Fibroblast of villous mesenchyme (primary cell): ENCODE measurements at places on chromosomes 7 and 10. TPM values are rescaled to one million over a fixed set of nuclear protein-coding genes. Genes with fewer than 3 reads are reported as not detected.

- DNase-seq = peak; percentile 10
Measured at GRCh38 chr10:47457528-47457820, 26.4 kb downstream of the ANXA8 start.

DNA sequence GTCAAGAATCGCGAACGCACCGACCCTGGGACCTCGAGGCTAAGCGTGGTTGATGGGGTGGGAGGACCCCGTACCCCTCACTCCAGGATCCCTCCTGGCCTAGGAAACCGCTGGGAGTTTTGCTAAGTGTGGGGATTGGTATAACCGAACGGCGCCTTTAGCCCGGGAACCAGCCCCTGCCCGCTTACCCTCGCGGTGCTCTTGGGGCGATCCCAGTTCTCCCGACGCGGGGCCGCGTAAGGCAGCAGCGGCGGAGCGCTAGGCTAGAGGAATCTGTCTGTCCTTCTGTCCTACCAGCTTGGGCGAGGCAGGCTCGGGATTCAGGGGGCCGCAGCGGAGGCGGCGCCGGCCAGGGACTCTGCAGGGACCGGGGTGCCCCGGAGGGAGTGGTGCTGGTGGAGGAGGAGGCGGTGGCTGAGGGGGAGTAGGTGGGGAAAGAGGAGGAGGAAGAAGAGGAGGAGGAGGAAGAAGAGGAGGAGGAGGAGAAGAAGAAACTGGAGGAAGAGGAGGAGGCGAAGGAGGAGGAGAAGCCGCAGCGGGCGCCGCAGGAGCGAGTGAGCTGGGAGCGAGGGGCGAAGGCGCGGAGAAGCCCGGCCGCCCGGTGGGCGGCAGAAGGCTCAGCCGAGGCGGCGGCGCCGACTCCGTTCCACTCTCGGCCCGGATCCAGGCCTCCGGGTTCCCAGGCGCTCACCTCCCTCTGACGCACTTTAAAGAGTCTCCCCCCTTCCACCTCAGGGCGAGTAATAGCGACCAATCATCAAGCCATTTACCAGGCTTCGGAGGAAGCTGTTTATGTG is 439 bp upstream of the EMX2 start:
- DNase-seq = peak; percentile 96

- no peak for DNase-seq
Measured at GRCh38 chr7:129986600-129986999, 33.8 kb upstream of the UBE2H start.

- DNase-seq = no peak
Measured at GRCh38 chr10:44962870-44963738, 3.5 kb downstream of the RASSF4 start.

DNA sequence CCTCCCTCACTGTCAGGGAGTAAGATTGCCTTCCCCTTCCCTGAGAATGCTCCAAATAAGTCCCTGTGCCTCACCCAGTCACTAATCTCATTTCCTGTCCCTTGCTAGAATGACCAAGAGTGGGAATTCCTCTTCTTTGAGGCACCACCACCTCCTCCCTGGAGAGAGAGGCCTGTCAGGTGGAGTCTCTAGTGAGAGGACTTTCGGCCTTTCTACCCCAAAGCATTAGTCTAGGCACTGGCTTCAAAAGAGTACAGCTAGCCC is 145.0 kb downstream of the PTPN20 start:
- DNase-seq = no peak

- DNase-seq = peak; percentile 90
Measured at GRCh38 chr10:103618575-103619423, 125.3 kb downstream of the NEURL1 start.

DNA sequence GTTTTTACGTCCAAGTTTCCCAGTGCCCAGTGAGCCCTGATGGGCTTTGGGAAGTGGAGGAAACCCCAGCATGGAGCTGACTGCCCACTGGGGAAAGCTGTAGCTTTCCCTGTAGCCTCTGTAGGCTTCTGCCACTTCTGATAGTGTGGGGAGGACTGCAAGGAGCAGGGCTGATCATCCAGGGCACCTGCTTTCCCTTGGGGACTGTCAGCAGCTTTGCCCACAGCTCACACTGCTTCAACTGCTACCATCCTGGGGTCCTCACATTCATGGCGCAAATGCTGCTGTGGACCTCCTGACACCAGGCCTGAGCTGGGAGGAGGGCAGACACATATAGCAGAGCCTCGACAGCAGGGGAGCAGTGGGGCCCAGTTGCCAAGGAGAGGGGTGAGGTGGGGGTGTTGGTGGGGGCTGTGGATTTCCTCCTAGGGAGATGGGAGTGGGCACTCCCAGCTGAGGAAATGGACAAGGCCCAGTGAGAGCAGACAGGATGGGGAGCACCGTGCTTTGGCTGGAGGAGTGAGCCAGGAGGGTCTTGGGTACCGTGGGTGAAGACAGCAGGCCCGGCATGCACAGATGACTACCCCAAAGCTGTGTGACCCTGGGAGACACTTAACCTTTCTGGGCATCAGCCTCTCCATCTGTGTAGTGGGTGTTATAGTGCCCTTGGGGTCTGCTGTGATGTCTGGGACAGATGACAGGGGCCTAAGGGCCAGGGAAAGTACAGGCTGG is 16.2 kb downstream of the RAMP3 start:
- DNase-seq = no peak

The ADAM12 gene
- 22.5 and 129 TPM in 2 replicates for total RNA-seq

The TMEM130 gene
- total RNA-seq = 1.3 and 1.9 TPM in 2 replicates

The TMEM196 gene
- total RNA-seq = not detected in 2 replicates

The NXPH1 gene
- total RNA-seq = not detected in 2 replicates

- no peak for DNase-seq
Measured at GRCh38 chr10:93876381-93876780, 17.4 kb upstream of the SLC35G1 start.

DNA sequence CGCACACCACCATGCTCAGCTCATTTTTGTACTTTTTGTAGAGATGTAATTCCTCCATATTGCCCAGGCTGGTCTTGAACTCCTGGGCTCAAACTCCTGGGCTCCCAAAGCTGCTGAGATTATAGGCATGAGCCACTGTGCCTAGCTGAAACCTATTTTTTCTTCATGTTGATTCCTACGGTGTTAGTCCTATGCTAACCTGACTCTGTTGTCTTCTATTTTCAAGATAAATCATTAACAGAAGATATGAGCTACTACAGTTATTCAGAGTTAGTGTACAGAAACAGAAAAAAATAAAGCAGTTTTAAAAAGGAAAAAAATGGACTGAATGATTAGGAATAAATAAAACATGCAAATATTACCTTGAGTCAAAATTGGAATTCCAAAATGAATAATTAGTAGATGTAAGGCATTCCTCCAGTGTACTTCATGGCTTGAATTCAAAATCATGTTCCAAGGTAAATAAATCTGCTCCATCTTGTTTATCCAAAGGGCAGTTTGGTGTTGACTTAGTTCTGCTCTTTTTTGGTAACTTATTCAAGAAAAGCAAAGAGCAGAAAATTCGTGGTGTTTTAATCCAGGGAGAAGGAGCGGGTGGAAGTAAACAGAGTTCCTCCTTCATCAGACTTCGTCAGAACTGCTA is 185.8 kb downstream of the CACNB2 start:
- DNase-seq = no peak

DNA sequence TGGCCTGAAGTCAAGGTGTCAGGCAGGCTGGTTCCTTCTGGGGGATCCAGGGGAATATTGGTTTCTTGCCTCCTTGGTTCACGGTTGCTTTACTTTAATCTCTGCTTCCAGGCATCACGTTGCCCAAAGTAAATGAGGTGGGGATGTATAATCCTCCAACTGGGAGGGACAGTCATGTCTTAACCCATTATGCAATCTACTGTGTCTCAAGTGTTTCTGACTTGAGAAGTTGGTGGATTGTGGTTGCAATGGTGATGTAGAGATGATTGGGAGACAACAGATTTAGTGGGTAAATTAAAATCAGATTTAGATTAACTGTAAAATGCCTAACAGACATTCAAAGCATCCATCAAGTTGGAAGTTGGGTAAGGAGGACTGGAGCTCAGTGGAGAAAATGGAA is 32.7 kb downstream of the TBXAS1 start:
- no peak for DNase-seq

The GATA3 gene
- not detected in 2 replicates for total RNA-seq

- DNase-seq = no peak
Measured at GRCh38 chr7:131934452-131934851, 378.0 kb upstream of the PODXL start.

The DRGX gene
- not detected in 2 replicates for total RNA-seq

DNA sequence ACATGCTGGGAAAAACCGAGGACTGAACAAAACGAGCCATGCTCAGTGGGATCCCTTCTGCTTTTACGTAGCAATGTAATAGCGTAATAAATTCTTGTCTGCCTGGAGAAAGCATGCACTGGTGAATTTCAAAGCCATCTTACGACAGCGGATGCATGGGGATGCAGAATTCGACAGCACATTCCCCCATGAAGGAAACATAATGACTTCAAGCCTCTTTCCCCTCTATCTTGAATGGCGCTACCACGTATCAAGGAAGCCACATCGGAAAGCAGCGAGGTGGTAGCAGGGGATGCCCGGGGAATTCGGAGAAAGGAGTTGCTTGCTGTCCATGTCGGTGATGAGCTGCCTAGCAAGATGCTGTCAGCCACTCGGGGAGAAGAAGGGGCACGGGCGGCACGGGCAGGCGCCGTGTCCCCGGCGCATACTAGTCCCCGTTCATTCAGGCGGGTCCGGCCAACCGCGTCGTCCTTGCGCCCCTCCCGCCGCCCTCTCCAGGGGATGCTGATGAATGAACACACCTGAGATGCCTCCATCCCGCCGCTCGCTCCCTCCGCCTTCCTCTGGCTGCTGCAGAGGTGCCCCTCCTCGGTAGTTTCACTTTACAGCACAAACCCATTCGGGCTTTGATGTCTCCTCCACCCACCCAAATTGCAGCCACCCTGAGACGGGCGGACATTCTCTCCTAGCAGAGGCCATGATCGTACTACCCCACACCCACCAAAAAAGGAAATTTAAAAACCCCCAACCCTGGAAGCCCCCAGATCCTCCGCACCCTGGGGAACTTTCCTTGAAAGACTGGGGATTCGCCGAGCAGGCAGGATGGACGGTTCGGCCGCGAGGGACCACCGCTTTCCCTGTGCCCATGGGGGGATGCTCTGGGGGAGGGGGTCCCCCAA is 644 bp downstream of the SORBS1 start:
- DNase-seq = peak; percentile 31
